ENCODE measurements at places on chromosomes 3 and 15.
A peak's percentile ranks its signal among the peaks of the same experiment; 100 is the strongest.

DNA sequence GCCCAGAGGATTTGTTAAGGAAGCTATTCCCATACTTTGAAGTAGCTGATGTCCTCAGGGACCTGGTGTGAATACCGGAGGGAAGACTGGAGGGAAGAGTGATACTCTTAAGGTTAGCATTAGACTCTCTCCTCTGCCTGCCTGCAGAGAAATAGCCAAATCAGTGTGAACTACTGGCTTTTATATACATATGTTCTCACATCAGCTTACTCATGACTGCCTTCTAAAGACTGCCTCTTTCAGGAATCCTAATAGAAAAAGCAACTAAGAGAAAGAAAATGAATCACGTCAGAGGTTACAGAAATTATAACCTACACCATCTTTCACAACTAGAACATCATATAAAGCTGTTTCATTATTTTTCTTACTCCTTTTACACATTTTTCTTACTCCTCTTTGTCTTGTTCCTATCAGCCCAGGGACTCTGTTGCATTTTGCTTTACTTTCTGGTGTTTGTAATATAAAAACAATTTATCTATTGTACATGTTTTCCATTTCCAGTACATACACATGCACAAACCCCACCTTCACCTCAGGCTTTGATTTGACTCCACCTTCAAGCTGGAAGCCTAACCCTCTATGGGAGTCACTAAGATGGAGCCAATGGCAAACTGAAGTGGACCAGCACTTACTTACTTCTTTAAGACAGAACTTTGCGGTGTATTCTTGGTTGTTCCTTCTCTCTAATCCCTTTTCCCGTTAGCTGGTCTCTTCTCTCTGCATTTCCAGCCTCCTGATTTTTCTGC, 257.7 kb upstream of the UBE2E1 start:
- DNase-seq: no peak

DNA sequence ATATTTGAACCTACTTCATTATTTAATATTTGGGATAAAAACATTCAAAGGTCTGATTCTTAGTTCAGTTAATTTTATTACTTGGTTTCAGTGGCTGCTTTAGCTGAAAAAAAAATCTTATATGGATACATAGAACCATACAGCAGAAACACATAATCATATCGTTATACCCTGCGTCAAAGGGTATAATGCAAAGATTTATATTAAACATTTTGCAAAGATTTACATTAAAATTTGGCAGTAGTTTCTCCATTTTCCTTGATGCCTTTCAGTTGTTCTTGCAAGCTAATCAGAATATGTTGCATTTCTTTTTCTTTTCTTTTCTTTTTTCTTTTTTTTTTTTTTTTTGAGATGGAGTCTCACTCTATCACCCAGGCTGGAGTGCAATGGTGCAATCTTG, 31.4 kb downstream of the CLDN11 start:
- DNase-seq: no peak

DNA sequence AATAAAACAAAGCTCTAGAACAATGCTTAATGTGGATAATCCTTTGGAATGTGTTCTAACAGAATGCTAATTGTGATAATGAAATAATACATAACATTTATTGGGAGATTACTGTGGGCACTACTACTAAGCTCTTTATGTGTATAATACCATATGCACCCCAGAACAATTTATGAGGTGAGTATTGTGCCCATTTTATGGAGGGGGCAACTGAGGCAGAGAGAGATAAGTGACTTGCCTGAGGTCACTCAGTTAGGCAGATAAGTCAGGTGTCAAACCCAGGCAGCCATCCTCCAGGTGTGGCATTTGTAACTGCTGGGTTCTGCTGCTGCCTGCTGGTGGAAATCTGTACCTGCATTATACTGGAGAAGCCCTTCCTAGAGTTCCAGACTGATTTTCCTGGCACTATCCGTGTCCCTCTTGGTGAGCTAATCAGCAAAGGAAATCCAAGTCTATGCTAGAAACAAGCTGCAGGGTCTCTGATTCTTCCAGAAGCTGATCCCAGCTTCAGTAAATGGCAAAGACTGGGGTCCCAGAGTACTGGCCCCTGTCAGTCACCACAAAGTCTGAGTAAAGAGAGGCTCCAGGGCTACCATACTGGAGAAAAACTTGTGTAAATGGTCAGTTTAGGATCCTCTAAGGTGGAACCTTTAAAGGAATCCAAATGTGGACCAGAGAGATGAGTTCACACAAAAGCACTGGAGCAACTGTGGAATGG, 22.6 kb upstream of the RBP1 start:
- DNase-seq: no peak

DNA sequence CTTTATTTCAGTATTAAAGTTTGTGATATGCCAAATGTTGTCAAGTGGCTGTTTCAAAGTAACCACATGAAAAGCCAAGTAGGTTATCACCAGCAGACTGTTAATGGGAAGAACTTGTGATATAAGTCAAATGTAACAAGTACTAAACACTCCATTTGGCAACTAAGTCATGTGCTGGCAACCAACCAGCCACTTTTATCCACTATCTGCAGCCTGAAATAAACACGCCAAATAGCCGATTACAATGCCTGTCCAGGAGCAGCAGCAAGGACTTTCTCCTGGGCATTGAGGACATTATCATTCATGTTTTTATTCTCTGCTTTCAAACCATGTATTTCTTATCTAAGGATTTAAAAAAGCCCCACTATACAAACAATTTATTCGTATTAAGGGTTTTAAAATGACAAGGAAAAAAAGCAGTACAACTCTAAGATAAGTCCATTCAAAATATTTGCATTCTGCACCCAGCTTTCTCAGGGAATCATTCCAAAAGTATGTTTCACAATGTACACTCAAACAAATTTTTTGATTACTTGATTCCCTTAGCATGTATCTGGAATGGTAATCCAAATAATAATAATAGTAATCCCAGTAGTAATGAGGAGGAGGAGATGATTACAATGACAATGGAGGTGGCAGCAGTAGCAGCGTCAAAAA, 448.6 kb downstream of the ERC2 start:
- no peak for DNase-seq

DNA sequence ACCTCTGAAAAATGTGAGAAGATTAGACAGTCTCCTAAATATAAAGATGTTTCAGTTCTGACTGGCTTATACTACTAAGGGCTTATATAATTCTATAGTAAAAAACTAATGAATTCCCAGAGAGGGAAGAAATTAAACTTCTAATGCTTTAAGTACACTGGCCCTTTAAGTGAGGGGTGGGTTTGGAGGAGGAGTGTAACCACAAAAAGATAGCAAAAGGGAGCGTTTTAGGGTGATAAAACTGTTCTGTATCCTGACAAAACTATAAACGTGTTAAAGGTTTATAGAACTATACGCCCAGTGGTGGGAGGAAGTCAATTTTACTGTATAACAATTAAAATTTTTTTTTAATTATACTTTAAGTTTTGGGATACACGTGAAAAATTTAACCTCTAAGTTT, 45.8 kb downstream of the CEP152 start:
- no peak for DNase-seq

DNA sequence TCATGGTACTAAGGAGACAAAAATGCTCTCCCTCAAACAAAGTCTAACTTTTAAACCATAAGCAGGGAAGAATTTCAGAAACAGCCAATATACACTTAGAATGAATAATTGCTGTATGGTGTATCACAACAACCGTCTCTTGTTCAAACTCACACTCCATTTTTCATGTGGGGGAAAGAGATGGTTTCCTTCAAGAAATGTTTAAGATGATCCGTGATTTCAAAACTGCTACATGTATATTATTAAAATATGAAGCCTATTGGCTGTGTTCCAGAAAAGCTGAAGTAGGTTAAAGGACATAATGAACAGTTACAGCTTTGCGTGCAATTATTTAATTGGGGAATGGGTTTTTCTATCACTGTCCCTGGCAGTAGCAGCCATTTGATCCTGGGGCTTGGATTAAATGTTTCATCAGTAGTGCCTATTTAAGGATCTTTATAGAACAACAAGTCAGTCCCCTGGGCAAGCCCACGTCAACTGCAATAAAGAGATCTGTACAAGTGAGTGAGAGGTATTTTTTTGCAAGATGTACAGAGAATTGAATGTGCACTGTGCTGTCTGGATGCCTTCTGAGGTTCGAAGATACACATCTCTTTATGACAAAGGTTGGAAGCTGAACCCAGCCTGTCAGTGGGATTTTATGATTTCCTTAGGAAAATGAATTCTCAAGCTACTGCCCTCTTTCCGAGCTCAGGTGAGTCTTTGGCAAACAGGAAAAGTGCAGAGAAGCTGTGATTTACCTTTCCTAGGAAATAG, 337.2 kb upstream of the RARB start:
- no peak for DNase-seq

DNA sequence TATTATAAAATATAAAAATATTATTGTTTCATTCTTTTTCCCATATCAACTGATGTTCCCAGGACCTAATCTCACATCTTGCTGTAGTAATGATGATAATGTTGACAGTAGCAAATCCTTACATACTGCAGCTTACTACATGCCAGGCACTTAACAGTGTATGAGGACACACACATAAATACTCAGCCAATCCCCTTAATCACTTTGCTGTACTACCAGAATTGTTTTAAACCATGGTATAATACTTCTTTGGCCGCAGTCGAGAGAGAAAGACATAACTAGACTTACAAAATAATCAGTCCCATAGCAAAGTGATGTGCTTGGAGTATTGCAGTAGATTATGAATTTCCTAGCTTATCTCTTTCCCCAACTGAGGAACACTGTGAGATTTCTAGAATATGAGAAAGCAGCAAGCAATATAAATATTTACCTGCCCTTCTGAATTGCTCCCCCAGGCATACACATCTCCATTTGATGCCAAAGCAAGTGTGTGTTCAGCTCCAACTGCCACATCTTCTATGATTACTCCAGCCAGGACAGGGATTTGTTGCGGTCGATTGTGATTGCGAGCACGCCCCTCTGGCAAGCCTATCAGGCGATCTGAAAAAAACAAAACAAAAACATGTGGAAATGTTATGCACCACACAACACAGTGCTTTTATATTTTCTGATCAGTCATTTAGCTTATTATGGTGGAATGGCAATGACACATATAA, 33.0 kb downstream of the FBXL22 start:
- DNase-seq: no peak

- peak; percentile 82 for DNase-seq
Measured at GRCh38 chr3:196518966-196519717, 4.0 kb upstream of the SMCO1 start.

- no peak for DNase-seq
Measured at GRCh38 chr3:100352296-100353231, 18.0 kb downstream of the NIT2 start.

GRCh38 chr3:47266709-47267489, 15.7 kb downstream of the KIF9 start:
- DNase-seq: peak; percentile 94

DNA sequence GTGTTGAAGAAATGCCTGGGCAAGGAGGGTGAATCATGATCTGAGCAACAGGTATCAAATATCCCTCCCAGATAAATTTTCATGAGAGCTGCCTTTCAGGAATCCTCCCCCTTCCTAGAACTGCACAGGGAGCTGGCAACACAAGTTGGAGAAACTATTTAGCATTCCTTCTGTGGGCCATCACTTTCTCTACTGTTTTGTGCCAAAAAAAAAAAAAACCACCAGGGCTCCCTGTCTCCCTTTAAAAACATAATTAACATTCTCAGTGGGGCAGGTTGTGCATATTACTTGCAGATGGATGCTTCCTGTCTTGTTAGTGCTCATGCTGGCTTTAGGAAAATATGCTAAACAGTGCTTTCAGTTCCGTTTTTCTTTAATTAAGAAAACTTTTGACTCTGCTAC, 234.9 kb upstream of the LMCD1 start:
- no peak for DNase-seq

GRCh38 chr15:40354408-40355171, 3.4 kb upstream of the DISP2 start:
- no peak for DNase-seq

GRCh38 chr3:31880482-31881078, 100.5 kb downstream of the OSBPL10 start:
- no peak for DNase-seq

DNA sequence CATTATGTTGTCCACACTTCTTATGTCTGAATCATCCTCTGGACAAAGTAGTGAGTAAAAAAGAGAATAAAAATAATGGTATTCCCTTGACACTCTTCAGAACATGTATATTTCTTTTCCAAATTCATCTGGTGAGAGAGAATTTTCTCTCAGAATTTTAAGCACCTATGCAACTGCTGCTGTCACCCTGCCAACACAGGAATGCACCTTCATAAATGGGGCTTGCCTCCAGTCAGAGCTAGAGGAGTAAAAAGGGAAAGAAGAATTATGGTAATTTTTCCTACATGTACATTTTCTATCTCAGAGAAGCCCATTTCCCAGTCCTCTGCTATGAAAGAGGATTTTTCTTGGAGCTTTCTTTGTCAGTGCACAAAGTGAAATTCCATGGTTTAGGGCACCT, 92.2 kb upstream of the ALCAM start:
- DNase-seq: no peak

DNA sequence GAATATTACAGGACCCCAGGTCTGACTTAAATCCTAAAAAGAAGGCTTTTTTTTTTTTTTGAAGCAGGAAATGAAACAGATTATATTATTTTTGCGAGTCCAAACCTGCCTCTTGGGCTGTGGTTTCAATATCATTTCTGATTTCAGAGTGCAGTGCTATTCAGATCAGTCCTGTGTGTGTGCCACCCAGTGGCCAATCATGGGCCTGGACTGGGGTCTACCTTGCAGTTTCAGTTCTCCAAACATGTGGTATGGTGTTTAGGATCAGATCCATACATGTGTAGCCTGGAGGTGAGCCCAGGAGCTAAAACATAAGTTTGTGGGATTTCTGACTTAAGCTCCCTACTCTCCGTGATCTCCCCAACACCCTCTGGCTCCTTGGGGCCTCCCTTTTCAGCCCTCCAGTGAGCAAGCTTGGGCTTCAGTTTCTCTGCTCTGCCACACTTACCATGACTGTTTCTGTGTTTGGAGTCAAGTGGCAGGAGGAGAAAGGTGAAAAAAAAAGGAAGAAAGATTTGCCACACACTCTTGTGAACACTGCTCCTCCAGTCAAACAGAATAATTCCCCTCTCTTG, 12.1 kb upstream of the THSD4 start:
- no peak for DNase-seq

GRCh38 chr15:96252148-96252547, 78.4 kb upstream of the NR2F2 start:
- no peak for DNase-seq

GRCh38 chr3:177733936-177734335, 536.7 kb upstream of the TBL1XR1 start:
- no peak for DNase-seq

DNA sequence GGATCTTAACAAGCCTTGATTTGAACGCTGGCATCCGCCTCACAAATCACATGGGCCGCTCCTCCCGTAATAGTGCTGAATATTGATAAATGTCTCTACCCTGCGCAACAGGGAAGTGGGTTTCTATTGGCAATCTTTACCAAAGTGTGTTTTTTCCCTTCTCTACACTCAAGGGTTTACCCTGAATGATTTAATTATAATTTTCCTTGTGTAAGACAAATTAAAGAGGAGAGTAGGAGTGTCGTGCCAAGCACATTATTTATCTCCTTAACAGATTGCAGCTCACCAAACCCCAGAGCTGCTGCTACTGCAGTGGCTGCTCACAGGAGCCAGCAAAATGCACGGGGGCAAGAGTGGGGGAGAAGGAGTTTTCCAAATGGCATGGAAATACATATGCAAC, 545.8 kb downstream of the FOXP1 start:
- DNase-seq: no peak

- DNase-seq: no peak
Measured at GRCh38 chr3:32876920-32877319, 59.1 kb downstream of the TRIM71 start.

GRCh38 chr3:130963878-130964277, 62.7 kb downstream of the ASTE1 start:
- DNase-seq: no peak

Measured in lower leg skin (tissue), 4 donors.